GM13977 (cell line): ENCODE measurements at places on chromosomes 11 and 22.
A peak's percentile ranks its signal among the peaks of the same experiment; 100 is the strongest.

GRCh38 chr11:1656061-1656441 lies 26.5 kb downstream of the KRTAP5-5 start:
- no peak for DNase-seq

GRCh38 chr22:17079572-17079971 lies 5.2 kb upstream of the IL17RA start:
- no peak for DNase-seq

- no peak for DNase-seq
Measured at GRCh38 chr11:47468598-47469214, 19.8 kb upstream of the RAPSN start.

DNA sequence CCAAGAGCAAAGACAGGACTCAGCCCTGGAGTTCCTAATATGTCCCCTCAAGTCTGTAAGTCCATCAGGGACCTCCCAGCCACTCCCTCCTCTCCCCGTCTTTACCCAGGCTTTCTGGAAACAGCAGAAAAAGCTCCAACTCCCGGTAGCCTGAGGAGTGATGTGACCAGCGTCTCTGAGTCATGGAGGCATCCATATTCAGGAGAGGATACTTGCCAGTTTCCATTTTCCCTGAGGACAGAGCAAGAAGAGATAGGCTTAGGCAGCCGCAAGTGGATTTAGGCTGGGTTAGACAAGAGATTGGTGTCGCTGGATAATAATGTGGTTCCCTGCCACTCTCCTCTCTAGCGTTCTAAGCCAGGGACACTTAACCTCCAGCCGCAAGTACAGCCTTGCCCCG lies 206.6 kb downstream of the GRIK4 start:
- DNase-seq: no peak

DNA sequence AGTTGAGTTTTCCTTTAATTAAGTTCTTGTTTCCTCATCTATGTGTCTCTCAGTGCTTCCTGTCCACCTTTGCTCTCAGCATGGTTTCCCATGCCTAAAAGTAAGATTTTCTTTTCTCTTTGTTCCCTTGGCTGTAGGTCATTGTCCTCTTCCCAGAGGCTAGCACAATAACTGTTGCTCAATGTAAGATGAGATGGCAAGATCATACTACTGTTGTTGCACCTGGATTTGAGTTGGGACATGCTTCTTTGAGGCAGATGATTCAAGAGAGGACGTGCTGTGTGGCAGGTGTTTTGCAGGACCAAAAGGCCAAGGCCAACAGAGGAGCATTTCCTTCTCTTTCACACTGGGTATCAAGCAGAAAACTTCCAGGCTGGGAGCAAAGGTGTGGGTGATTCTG lies 11.3 kb upstream of the NELL1 start:
- no peak for DNase-seq

DNA sequence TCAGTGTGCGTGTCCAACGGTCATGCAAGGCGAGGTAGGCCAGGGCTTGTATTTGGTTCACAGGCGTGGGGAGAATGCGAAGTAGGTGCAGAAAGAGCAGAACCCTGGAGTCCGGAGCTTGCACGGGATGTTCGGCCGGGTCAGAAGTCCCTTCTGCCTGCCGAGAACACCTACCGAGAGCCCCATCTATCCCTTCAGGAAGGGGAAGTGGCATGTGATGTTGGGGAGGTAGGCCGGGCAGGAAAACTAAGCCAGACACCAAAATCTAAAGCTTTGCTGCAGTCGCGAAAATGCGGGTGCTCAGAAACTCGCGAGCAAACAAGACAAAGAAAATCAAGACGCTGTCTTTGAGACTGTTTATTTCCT lies 435 bp upstream of the TAF6L start:
- no peak for DNase-seq

DNA sequence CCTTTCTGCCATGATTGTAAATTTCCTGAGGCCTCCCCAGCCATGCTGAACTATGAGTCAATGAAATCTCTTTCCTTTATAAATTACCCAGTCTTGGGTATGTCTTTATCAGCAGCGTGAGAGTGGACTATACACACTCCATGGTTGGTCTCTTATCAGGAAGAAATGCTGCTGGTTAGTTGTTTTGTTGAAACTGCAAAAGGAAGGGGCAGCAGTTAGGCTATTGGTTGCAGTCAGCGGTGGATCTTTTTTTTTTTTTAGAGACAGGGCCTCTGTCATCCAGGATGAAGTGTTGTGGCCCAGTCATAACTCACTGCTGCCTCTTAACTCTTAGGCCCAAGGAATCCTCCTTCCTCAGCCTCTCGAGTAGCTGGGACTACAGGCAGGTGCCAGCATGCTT lies 51.7 kb downstream of the HSD17B12 start:
- no peak for DNase-seq

DNA sequence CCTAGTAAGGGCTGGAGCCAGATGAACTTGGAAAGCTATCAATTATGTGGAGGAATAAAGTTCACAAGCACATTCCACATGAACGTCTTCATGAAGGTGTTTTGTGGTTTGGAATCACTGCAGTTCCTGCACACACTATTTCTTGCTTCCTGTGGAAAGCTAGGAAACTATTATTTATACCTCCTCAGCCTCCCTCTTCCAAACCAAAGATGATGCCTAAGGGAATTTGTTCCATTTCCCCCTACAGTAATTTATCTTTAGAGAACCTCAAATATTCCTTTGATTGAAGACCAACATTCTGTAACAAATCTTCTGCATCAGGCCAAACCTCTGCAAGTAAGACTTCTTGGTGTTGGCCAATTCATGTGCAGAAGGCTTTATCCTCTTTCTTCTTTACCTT lies 115.8 kb upstream of the ARHGAP20 start:
- no peak for DNase-seq

DNA sequence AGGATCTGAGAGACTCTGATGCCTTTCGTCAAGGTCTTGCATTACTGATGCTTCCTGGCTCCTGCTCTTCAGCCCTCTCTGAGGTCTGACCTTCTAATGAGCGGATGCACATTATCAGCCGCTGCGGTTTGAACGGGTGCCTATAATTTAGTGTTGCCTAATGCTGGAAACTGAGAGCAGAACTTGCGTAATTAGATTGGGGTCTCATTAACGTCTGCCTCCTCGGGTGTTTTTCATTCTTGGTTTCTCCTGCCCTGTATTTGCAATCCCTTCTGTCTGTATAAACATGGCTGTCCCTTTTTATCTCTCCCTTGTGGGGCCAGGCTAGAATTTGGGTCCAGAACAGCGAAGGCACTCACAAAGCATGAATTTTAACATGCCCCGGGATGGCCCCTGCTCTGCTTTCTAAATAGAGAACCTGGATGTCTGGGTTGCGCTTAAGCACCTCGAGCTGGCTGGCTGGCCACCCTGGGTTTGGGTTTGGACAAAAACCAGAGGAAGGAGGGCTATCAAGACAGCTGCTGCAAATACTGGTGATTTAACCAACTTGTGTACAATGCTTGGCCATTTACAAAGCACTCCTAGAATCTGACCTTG lies 118.6 kb downstream of the TIMP3 start:
- no peak for DNase-seq

GRCh38 chr22:29032014-29032475 lies 29.6 kb downstream of the C22orf31 start:
- no peak for DNase-seq

DNA sequence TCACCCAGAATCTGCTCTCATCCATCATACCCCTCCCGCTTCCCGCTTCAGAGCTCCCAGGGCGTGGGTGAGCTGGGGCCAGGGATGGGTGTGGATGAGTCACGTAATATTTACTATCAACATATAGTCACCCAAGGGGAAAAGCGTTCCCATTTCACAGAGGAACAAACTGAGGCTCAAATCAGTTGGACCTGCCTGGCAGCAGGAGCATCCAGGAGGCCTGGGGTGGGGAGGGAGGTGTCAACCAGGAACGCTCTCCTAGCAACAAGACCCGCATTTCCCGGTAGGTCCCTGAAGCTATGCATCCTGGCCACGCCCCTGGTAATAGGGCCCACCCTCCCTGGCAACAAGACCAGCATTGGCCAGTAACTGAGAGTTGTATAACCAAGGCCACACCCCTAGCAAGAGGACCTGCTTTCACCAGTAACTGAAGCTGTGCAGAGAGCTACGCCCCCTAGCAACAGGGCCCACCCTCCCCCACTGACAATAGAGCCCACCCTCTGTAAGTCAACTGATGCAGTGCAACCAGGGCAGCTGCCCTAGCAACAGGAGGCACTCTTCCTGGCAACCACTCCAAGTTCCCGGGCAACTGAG lies 32.7 kb upstream of the TXNRD2 start:
- DNase-seq: peak; percentile 88

DNA sequence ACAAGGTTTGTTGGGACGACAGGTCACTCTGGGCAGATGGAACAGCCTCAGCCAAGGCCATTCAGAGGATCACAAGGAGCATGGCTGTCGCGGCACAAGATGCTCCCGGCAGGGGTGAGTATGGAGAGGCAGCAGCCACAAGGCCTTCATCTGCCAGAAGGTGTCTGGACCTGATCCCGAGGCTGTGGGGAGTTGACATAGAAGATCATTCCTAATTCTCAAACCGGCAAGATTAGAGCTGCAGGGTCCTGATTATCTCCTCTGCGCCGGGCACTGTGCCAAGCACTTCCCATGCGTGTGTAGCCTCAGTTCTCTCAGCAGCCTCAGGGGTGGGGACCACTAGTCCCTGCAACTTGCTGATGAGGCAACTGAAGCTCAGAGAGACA lies 32.3 kb upstream of the RFPL3 start:
- no peak for DNase-seq

DNA sequence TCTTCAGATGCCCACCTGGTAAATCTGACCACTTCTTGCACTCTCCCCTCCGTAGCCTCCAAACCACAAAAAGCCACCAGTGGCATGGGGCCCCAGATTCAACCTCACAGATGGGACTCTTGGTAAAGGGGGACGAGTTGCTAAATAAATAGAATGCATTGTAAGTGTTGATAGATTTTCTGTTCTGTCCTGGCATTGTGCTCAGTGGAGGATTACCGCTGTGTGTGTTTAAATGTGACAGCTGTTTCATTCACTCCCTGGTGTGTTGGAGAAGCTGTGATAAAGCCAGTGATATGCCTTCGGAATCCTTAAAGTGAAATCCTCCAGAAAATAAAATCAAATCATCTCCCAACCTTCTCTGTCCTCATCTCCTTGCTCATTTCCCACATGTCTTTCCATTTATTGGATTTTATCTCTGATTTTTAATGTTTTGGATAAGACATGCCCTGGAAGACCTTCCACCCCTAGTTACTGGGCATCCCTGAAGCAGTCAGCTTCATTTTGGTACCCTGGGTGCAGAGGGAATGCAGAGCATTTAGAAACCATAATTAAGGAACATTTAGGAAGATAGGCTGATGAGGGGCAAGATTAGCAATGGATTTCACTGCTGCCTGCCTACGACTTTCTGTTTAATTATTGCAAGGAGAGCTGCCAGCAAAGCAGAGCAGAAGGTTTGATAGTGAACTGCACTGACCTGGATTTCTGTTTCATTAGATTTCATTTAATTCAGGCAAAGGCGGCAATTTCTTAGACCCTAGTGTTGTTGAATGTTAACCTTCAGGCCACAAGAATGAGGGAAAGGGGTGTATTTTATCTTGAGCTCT lies 460.9 kb upstream of the KIRREL3 start:
- no peak for DNase-seq

DNA sequence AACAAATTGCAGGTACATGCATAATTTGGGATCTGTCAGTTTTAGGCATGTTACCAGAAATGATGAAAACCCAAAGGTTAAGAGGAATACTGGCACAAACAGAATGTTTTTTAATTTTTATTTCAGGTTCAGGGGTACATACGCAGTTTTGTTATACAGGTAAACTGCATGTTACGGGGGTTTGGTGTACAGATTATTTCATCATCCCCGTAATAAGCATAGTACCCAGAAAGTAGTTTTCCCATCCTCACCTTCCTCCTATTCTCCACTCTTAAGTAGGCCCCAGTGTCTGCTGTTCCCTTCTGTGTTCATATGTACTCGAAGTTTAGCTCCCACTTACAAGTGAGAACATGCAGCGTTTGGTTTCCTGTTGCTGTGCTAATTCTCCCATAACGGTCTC lies 33.0 kb downstream of the PI4KA start:
- no peak for DNase-seq

DNA sequence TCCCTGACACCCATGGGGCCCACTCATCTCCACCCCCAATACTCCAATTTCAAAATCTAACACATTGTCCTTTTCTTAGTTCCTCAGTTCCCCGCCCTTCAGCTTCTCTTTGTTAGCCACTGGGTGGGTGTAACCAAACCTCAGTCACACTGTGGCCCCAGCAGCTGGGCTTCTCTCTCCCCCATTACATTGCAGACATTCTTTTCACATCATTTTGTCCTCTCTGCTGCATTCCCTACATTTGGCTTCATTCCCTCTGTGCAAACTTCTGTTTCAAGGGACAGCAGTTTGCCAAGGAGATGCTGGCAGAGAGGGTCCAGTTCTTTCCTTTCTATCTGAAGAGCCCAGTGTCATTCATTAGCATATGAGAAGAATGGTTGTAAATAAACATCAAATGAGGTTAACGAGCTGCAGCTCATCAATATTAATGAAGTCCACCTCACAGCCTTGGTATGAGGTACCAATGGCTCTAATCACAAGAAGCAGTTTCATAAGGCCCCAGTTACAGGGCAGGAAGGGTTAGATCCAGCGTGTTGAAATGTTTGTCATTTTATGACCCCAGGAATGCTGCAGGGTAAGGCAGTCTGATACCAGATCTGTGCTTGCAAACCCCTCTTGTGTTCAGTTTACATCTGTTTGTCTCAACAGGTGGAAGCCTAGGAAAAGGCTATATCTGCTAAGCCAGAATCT lies 72.3 kb downstream of the ARFGAP2 start:
- no peak for DNase-seq

GRCh38 chr11:124801636-124802312 lies 1.6 kb upstream of the MSANTD2 start:
- DNase-seq: no peak

- peak; percentile 55 for DNase-seq
Measured at GRCh38 chr11:7673724-7674434, 579 bp upstream of the CYB5R2 start.

DNA sequence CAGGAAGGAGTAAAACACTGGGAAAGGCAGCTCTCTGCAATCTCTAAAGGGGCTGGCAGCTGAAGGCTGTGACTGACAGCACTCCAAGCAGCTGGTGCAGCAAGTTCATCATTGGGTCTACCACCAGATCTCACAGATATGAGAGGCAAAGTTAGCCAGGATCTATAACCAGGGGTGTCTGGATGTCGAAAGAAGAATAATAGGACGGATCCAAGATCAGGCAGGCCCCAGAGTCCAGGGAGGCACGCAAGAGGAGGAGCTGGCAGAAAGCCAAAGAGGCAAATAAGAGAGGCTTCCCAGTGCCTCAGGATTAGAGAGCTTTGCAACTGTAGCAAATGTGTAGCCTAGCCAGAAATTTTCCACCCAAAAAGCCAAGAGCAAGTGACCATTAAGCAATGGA lies 77.1 kb downstream of the RBMXL2 start:
- no peak for DNase-seq
